ENCODE measurements at places on chromosomes 1 and 21.

- no peak for DNase-seq
These were observed 11.6 kb upstream of the AKR7A3 start for GRCh38 chr1:19300211-19300610.

- no peak for DNase-seq
These were observed 33.0 kb downstream of the QSOX1 start for GRCh38 chr1:180187626-180188025.

DNA sequence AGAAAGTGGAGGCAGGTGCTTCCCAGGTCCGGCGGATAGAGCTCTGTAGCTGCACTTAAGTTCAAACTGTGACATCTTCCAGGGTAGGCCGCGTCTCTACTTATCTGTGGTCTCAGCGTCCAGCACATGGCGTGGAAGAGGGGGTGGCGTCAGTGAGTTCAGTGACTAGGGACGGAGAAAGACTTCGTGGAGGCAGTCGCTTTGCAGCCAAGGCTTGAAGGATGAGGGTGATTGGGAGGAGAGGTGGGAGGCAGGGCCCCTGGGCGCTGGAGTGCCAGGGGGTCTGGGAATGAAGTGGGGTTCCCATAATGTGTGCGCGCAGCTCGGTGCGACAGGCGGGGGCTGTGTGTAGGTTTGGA is 444 bp upstream of the AGO1 start:
- DNase-seq: no peak

GRCh38 chr1:228398741-228399461 is 7.7 kb downstream of the TRIM11 start:
- DNase-seq: no peak

DNA sequence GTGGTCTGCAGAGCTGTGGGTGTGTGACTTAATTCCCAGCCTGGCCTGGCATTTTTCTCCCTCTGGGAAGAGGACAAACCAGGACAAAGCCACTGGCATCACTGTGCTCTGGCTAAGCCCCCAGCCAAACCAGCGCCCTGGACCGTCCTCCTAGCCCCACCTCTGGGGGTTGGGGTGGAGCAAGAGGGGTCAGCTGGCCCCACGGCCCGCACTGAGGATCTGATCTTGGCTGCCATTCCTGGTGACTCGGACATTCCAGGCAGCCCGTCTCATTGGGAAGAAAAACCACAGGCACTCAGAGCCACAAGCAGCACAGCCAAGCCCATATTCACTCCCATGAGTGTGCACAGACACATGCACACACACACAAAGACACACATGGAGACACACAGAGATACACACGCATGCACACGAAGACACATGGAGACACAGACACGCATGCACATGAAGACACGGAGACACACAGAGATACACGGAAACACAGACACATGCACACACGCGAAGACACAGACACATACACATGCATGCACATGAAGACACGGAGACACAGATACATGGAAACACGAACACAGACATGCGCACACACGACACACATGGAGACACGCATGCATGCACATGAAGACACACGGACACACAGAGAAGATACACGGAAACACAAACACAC is 2.3 kb upstream of the MXRA8 start:
- no peak for DNase-seq

GRCh38 chr1:30378991-30379581 is 344.3 kb downstream of the MATN1 start:
- DNase-seq: no peak

Data from stimulated activated CD8-positive, alpha-beta memory T cell treated with anti-CD3 and anti-CD28 coated beads, Interleukin-4, amount 100 ng/mL, for 1 hour (primary cell).